Neuronal stem cell (in vitro differentiated cells): ENCODE measurements at places on chromosomes 7 and 10.

DNA sequence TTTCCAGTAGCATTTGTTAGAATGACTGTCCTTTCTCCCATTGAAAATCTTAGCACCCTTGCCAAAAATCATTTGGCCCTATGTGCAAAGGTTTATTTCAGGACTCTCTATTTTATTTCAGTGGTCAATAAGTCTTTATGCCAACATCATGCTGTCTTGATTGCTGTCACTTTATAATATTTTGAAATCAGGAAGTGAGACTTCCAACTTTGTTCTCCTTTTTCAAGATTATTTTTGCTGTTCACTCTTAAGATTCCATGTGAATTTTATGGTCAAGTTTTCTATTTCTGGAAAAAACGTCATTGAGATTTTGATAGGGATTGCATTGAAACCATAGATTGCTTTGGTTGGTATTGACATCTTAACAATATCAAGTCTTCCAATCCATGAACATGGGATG is 65.1 kb downstream of the PAXIP1 start:
- DNase-seq = no peak

DNA sequence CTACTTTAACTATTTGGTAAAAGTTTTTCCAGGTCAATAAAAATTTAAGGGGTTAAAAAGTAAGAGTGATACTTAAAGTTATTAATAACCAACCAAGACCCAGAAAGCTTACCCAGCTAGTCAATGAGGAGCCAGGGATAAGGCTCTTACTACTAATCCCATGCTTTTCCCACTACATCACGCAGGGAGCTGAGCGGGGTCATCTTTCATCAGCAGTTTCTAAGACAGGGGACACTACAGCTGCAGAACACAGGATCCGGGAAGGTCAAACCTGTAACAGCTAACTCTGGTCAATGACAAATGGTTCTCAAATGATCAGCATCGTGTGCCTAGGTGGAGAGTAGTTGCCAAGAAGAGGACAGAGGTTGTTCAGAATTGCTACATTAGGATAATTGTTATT is 65.1 kb downstream of the RSU1 start:
- DNase-seq = no peak

DNA sequence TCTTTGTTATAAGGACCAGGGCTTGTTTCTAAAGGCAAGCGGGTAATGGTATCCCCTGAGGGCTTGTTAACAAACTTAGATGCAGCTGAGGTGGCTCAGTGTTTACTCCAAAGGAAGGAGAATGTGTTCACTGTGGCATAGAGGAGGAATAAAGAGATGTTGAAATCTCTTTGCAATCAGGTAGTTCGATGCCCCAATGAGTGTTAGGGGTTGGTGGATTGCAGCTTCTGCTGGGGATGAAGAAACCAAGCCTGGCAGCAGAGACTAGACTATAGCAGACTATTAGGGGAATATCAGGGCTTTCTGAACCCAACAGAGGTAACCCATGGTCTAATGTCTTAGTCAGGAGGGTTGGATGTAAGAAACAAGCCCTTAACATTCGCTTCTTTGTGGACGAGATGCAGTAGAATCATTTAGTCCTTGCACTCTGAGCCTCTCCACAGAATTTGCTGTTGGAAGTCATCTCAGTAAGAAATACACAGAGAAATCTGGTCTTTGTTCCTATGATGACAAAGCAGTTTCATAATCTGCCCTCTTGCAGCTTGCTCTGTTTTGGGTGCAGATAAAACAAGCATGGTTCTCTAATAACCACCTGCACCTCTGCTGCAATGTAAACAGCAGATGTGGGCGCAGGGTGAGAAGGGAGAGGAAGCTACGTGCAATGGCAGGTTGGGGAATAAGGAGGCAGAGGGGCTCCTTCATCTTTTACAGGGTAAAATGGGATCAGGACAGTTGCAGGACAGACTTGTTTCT is 108.6 kb downstream of the NRF1 start:
- no peak for DNase-seq

- no peak for DNase-seq
Measured at GRCh38 chr7:116805100-116805544, 57.3 kb upstream of the CAPZA2 start.

DNA sequence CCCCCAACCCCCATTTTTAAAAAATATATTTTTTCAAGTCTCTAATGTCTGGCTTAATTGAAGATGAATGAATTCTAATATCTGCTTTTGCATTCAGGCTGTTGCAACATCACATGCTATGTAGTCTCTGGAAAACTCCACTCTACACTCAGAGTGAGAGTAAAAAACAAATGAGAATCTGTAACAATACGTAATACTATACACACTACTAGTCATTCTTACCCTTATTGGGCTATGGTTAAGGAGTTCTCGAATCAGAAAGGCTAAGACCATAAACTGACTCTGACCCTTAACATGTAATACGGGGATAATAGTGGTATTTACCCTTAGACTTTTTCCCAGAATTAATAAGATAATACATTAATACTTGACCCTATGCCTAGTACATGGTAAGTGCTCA is 42.9 kb upstream of the TMEM168 start:
- DNase-seq = no peak

DNA sequence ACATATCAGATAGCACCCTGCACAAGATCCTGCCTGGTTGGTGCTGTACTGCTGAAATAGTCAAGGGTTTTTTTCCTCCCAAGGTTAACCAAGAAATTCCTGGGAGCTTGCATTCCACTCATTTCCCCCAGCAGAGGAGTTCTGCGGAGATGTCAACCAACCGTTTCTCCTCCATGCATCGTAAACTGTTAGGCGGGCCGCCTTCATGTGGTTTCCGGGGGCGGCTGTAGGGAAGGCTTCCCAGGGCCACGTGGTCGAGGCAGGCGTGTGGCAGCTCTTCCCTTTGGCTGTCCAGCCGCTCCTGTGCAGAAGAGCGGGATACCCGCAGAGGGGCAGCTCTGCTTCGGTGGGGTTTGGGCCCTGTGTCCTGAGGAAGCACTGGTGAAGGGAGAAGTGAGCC is 113.7 kb downstream of the RGS10 start:
- no peak for DNase-seq

DNA sequence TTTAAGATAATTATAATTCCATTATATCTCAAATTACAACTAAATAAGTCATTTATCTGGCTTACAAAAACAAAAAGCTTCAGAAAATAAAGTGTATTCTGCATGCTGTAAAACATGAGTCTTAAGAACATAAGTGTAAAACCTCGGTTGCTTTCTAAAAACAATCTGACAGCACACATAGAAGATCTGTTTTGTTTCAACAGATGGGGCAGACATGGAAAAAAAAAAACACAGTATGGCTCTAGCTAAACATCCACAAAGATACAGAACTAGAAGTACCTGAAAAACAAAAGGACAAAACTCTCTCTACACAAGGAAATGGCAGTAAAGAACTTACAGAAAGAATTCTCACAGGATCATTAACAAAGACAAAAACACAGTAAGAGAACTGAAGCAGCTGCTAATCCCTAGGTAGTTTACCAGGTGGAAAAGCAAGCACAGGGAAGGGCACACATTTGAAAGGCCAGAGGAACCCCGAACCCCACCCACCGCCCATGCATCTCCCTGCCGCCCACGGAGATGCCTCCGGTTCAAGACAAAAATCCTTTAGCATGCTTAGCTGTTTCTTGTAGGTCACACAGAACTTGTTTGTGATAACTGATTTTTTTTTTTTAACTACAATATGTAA is 42.5 kb downstream of the DLD start:
- no peak for DNase-seq

DNA sequence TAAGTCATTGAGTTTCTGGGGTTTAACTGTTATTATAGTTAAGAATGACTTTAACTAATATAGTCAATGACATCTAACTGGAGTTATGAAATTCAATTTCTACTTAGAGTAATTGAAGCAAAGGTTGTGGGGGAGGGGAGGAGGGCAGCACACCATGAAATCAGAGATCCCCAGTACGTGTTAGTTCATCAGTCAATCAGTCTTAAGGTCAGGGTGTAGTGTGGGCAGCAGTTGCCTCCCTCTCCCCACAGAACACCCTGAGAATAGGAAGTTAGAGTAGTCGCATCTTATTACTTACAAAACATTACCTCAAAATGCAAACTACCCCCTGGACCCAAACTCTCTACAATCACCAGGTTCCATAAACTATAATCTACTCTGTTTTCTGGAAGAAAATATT is 7.0 kb upstream of the HPS1 start:
- no peak for DNase-seq

DNA sequence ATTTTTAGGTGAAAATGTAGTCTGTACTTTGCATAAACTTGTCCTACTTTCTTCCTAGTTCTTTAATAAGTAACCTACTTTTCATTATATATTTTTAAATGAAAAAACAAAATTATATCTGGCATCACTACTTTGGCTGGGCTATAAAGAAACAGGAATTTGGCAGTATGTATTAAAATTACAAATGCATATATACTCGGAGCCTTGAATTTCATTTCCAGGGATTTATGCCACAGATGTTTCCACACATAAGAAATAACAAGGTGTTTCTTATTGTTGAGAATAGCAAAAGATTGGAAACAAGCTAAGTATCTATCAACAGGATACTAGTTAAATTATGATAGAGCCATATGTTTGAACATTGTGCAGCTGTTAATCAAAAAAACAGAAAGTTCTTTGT is 2.2 kb upstream of the ARHGAP12 start:
- DNase-seq = no peak

- DNase-seq = no peak
Measured at GRCh38 chr10:17455015-17455520, 673 bp upstream of the ST8SIA6 start.

- no peak for DNase-seq
Measured at GRCh38 chr10:6128591-6129251, 39.9 kb downstream of the RBM17 start.

GRCh38 chr10:28331841-28332240 is 29.0 kb upstream of the MPP7 start:
- DNase-seq = no peak

DNA sequence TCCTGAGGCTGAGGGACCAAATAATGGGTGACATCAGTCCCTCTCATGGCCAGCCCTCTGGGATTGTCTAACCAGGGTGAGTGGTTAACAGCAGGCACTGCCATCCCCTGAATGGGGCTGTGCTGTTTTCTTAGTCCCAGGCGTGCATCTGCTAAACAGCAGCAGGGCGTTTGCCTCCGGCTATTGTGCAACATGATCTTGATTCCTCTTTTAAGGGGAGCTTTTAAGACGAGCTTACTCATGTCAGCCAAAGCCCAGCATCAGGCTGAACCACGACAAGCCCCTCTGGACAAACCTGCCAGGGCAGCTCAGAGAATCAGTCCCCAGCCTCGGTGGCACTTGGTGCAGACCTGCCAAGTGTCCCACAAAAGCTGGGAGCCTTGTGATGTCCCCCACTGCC is 16.2 kb upstream of the IGFBP3 start:
- no peak for DNase-seq

DNA sequence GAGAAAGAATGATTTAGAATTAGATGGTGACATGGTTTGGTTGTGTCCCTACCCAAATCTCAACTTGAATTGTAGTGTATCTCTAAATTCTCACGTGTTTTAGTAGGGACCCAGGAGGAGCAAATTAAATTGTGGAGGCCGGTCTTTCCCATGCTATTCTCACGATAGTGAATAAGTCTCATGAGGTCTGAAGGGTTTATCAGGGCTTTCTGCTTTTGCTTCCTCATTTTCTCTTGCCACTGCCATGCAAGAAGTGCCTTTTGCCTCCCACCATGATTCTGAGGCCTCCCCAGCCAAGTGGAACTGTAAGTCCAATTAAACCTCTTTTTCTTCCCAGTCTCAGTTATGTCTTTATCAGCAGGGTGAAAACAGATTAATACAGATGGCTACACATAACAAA is 167.4 kb upstream of the SVIL start:
- DNase-seq = no peak

DNA sequence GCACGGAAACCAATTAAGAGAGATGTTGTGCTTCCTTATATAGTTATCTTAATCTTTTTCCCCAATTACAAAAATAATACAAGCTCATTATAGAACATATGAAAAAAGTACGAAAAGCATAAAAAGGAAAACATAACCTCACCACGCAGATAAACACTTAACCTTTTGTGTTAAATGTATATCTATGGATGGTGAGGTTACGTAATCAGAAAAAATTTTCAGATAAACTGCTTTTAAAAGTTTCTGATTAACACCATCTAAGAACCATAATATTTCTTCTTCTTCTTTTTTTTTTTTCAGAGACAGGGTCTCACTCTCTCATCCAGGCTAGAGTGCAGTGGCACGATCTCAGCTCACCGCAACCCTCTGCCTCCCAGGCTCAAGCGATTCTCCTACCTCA is 49.2 kb upstream of the SPOCK2 start:
- no peak for DNase-seq

- no peak for DNase-seq
Measured at GRCh38 chr10:70756700-70757360, 28.3 kb downstream of the TBATA start.

GRCh38 chr7:87152897-87153641 is 816 bp downstream of the DMTF1 start:
- DNase-seq = no peak
